ENCODE measurements at places on chromosomes 3 and 15.

DNA sequence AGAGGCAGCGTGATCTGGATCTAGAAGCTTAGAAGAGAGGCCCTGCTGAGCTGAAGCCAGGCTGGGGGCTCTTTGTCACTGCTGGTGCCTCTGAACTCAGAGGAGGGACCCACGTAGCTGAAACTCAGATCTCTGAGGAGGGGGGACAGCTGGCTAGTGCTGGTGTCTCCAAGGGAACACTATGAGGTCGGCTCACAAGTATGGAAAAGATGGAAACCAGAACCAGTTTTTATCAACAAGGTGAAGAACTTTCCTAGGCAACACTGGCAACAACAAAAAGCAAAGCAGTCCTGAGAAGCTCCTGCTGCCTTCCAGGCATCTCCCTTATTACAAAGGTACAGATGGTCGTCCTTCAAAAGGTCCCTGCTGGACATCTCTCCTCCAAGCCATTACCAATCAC is 27.0 kb upstream of the FSTL1 start:
- no peak for DNase-seq

- no peak for DNase-seq
Measured at GRCh38 chr3:186102687-186103086, 6.2 kb downstream of the ETV5 start.

- DNase-seq = no peak
Measured at GRCh38 chr3:99625643-99626416, 12.6 kb upstream of the COL8A1 start.

DNA sequence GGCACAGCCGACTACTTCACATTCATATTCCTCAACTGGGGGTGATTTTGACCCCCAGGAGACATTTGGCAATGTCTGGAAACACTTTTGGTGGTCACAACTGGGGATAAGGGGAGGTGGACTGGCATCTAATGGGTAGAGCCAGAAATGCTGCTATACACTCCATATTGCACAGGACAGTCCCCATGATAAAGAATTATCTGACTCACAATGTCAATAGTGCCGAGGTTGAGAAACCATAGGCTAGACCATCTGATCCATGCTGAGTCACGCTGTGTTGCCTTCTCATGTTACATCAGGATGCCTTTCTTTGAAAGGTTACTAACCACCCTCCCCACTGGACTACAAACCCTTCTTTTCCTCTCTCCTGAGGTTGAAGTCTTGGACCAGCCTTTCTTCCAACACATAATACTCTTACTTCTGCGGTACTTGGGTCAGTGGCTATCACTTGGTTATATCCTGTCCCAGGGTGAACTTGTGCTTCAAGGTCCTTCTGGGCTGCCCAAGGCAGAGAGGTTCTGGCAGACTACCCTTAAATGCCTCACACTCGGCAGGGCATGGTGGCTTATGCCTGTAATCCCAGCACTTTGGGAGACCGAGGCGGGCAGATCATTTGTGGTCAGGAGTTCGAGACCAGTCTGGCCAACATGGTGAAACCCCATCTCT is 68.8 kb downstream of the CTNNB1 start:
- no peak for DNase-seq

DNA sequence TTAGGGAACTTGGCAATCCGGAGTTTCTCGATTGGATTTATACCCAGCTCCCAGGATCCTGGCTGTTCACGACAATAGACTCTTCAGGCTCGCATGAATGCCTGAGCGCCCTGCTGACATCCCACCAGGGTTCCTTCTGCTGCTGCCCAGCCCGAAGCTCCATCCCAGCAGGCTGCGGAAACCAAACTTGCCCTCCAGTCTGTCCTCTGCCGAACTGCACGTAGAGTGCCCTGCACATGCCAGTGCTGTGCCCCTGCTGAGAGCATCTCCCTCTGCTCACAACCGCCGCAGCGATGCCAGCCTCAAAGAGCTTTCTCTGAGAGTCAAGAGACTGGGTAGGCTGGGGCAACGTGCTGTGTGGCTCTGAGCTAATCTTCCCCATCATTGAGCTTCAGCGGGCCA is 6.9 kb downstream of the ADAMTS7 start:
- DNase-seq = no peak

DNA sequence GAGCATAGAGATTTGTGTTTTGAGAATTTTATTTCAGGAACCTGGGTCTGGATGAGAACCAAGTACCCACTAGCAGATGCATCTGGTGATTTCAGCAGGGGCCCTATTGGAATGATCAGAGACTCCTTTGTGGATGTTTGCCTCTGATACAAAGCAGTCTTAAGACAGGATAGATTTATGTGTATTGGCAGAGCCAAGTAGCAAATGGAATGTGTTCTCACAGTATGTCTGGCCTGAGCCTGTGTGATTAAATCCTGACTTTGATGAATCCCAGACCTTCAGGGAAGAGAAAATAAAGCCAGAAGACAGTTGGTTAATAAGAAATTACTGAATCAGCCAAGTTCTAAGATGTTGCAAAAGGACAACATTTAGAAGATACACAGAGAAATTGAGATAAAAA is 755.5 kb upstream of the SEMA6D start:
- no peak for DNase-seq

- DNase-seq = no peak
Measured at GRCh38 chr3:102715030-102715697, 280.3 kb downstream of the ZPLD1 start.

DNA sequence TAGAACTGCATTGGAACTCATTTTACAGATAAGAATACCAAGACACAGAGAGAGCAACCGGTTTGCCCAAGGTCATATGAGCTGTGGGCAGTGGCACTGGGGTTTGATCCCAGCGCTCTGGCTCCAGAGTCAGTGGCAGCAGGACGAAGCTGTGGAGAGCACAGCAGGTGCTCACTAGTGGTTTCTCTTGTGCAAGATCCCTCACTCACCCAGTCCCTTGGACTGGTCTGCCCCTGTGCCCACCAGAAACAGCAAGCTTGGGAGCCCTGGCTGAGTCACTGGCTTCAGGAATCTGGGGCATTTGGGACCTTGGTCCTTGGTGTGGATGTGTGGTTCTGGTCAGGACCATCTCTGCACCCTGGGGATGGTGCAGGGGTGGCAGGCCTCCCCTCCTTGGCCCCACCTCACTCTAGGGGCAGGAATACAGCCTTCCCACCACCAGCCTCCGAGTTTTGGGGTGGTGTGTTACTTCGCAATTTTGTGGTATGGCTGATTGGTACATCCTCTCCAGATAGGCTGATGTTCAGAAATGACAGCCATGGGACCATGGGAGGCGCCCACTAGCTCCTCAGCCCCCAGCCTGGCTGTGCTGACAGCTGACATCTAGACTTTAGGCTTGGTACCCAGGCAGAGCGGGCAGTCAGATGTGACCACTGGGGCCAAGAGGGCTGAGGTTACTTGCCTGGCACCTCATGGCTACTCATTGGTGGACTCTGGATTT is 104.6 kb downstream of the LSM3 start:
- no peak for DNase-seq

- peak; percentile 41 for DNase-seq
Measured at GRCh38 chr15:66774001-66774814, 72.2 kb downstream of the SMAD6 start.

GRCh38 chr3:13780432-13781176 is 99.3 kb downstream of the WNT7A start:
- DNase-seq = no peak

DNA sequence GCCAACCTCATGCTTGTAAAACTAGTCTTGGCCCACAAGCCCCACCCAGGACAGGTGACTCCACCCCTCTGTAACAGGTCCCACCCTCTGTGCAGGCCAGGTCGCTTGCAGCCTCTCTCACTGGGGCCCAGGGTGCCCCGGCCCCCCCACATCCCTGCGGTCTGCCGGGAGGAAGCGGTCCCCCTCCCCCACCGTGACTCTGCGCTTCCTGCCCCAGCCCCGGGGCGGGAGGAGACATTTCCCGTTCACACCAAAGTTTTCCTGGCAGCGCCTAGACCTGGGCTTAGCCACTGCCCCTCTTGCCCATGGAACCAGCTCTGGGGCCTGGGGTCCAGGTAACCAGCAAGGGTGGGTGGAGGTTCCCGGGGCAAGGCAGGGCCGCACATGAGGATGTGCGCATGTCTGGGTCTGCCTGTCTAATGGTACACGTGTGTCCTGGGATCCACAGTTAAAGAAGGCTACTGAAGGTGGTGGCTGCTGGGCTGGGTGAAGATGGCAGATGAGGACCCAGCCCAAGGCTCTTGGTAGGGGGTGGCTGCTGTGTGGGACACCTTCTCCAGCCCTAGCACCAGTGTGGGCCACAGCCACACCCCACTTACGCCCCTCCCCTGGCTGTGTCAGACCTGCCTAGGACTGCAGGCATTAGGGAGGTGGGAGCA is 8.4 kb downstream of the NBEAL2 start:
- DNase-seq = peak; percentile 68

DNA sequence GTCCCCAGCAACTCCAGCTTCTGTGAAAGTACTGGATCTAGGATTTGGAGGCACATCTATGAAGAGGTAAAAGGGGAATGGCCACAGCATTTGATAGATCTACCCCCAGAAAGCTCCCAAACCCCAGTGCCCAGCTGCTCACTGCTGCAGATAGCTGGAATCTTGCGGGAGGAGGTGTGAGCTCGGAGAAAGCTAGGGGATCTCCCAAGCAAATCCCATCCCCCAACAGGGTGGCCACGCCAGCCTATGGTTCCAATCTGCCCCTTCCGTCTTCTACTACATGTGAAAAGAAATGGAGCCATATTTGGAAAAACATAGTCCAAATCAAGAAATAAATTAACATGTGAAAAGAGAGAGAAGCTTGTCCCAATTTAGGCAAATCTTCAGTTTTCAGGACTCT is 42.0 kb downstream of the SEMA5B start:
- DNase-seq = no peak

DNA sequence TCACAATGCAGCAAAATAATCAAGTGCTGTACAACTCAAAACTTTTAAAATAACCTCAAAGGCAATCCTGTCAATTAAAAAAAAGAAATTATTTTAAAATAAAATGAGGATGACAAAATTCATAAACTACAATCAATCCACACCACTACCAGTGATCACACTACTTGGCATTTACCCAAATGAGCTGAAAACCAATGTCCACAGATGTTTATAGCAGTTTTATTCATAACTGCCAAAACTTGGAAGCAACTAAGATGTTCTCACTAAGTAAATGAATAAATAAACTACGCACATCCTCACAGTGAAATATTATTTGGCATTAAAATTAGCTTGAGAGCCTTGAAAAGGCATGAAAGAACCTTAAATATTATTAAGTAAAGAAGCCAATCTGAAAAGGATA is 121.3 kb downstream of the STAG1 start:
- DNase-seq = no peak

All from stimulated activated CD4-positive, alpha-beta T cell treated with anti-CD3 and anti-CD28 coated beads, Interleukin-2, amount 100 ng/mL, for 48 hours (primary cell).